ENCODE measurements at places on chromosomes 13 and 19.
A peak's percentile ranks its signal among the peaks of the same experiment; 100 is the strongest.

DNA sequence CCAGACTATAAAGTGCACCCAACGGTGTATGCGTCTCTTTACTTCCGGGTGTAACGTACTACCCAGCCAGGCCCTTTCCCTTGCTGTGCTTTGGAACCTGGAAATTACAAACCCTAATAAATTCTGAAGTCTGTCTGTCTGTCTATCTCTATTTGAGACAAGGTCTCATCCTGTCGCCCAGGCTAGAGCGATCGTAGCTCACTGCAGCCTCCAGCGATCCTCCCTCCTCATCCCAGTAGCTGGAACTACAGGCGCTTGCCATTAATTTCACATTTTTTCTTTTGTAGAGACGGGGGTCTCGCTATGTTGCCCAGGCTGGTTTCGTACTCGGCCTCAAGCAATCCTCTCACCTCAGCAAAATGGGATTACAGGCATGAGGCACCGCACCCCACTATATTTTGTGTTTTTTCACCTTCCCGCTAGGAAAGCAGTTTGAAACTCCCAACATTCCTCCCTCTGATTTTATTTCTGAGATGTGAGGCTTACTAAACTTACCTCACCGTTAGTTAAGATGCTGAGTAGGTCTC lies 469 bp upstream of the RNF6 start:
- DNase-seq: no peak

GRCh38 chr19:46186101-46186716 lies 38.2 kb downstream of the IGFL2 start:
- DNase-seq: no peak

- DNase-seq: no peak
These were observed 5.8 kb downstream of the RAB20 start for GRCh38 chr13:110555601-110556223.

DNA sequence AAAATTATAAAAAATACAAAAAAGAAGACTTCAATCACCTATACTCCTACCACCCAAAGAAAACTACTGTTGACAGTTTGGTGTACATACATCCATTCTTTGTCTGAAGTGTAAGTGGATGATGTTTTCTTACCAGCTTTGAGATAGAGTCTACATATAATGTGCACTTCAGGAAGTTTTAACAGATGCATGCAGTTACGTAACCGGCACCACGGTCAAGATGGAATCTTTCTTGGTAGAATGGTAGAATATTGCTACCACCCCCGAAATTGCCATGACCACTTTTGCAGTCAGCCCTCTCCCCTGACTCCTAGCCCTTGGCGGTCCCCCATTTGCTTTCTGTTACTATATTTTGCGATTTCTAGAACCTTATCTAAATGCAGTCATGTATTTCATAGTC lies 1.4 kb downstream of the CUL4A start:
- DNase-seq: no peak

DNA sequence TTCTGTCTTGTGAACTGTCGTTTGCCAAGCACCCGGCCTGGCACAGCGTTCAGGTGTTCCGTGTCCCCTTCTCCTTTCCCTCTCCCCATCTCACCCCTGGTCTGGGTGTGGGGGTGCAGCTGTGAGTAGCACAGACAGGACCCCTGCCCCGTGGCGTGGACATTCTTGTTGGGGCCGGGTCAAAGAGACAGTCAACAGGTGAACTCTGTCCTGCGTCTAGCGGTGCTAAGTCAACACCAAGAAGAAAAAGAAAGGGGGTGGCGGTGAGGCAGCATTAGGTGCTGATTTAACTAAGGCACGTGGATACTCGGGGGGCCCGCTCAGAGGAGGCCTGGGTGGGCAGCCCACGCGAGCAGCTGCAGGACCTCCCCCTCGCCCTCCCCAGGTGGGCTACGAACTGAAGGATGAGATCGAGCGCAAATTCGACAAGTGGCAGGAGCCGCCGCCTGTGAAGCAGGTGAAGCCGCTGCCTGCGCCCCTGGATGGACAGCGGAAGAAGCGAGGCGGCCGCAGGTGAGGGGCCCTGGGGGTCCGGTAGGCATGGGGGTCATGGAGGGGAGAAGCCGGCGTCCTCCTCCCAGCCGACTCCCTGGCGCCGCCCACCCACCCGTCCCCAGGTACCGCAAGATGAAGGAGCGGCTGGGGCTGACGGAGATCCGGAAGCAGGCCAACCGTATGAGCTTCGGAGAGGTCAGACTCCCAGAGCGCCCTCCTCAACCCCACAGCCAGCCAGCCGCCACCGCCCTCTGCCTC lies 9.7 kb upstream of the CNOT3 start:
- DNase-seq: no peak

DNA sequence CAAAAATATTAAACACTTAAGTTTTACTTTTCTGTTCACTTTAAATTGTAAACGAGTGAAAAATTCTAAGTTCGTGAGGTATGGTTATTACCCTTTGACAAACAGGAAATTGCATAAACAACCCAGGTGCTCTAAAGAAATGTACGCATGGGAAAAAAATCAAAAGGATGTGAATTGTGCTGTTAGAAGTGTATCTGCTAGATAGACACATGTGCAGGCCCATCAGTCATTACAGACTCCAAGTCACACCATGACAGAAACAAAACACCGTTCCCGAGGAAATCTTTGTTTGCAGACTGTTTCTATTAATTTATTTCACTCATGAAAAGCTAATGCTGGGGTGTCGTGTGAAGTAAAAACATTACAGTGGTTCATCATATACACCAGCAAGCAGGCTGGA lies 17.0 kb upstream of the DOCK9 start:
- DNase-seq: no peak

- no peak for DNase-seq
These were observed 298.8 kb downstream of the NDFIP2 start for GRCh38 chr13:79779761-79780160.

- no peak for DNase-seq
These were observed 43.5 kb downstream of the ATP8A2 start for GRCh38 chr13:25415241-25415640.

DNA sequence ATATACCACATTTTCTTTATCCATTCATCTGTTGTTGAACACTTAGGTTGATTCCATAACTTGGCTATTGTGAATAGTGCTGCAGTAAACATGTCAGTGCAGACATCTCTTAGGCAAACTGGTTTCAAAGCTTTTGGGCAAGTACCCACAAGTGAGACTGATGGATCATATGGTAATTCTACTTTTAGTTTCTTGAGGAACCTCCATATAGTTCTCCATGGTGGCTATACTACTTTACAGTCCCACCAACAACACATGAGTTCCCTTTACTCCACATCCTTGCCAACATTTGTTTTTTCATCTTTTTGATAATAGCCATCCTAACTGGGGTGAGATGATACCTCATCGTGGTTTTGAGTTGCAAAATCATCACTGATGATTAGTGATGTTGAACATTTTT lies 8.5 kb downstream of the CYSLTR2 start:
- DNase-seq: no peak

DNA sequence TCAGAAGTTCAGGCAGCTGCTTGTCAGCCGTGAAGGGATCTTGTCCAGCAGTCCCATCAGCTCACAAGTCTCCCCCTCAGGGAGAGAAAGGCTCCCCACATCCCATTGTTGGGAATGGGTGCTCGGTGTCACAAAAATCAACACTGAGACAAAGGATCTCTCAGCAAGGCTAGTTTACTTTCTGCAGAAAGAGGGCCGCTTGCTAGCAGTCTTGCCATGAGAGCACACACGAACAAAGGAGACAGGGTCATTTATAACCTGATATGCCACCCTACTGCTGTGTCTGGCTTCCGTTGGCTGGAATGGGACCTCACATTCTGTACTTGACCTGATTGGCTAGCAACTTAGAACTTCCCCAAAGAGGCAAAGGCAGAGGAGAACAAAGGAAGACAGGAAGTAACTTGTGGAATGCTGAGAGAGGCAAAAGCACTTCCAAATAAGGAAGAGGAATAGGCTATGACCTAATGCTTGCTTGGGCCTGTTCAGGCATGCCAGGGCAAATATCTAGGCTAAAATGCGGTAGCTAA lies 8.7 kb upstream of the IGFL3 start:
- no peak for DNase-seq

- DNase-seq: no peak
These were observed 7.9 kb downstream of the NAPA start for GRCh38 chr19:47507012-47507411.

- no peak for DNase-seq
These were observed 23.3 kb downstream of the COMMD6 start for GRCh38 chr13:75514080-75514995.

GRCh38 chr13:99624936-99625540 lies 123.8 kb downstream of the TM9SF2 start:
- no peak for DNase-seq

GRCh38 chr13:45747071-45747470 lies 45.0 kb downstream of the CBY2 start:
- DNase-seq: no peak

- no peak for DNase-seq
These were observed 37.1 kb downstream of the ESD start for GRCh38 chr13:46759846-46760245.

DNA sequence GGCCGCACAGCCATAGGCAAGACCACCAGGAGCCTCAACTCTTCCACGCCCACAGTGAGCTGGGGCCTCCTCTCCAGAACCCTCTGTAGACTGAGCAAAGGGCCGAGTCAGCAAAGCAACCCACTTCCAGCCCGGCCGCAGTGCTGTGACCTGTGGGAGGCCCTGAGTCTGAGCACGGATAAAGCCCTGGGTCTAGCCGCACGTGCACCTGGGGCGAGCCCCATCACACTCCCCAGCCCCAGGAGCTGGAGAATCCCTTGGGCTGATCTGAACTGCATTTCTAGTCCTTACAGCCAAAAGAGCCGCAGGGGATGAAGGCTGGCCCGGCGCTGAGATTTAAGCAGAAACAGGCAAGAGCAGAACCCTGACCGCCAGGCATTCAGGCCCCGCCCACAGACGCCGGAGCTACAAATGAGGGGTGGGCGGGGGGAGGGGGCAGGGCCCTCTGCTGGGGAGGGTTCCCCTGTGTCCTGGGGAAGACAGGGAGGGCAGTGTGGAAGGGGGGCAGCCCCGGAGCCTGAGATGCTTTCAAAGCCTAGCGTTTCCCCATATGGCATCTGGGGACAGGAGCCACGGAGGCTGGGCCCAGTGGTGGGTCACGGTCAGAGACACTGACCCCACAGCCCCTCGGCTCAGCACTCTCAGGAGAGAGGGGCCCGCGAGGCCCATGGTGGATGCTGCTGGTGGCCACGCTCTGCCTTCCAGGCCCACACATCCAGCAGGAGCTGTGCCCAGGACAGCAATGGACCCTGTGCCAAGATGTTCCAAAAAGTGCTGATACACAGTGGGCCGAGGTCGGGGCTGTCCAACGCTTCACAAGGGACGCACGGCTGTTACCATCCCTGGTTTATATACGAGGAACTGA lies 4.9 kb downstream of the TMEM259 start:
- DNase-seq: no peak

- DNase-seq: peak; percentile 18
These were observed 230.2 kb downstream of the TDRD3 start for GRCh38 chr13:60627071-60627686.

DNA sequence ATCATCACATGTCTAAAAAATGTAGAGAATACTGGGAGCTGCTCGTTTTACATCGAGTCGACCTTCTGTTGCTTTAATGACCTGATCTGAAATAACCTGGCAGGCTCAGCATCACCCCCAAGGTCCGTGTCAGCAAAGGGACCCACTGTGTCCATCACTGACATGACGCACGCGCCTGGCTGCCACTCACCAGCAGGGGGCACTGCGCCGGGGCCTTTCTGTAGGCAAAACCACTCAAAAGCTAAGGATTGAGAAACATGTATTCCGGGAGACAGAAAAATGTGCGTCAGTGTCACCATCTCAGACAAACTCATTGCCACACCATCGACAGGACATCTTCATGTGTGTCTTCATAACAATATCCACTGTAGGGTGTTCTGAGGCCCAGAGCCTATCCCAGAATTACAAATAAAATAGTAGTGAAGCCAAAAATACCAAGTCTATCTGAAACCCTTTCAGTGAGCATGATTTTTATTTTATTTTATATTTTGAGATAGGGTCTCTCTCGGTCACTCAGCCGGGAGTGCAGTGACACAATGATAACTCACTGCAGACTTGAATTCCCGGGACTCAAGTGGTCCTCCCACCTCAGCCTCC lies 130.3 kb upstream of the LSM14A start:
- no peak for DNase-seq

DNA sequence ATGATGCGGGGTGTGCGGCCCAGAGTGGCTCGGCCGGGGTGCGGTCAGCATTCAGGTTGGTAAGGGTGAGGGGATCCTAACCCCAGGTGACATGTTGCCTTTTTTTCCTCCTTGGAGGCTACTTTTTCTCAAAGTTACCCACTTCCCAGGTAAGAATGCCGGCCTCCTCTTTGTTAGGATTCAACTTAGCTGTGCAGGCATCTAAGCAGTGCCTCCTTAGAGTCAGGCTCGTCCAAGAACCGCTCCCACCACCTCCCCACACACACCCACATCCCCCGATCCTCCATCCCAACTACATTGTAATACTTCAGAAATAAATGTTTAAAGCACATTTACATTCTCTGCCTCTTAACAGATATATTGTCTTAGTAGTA lies 733 bp upstream of the ENOX1 start:
- DNase-seq: no peak

DNA sequence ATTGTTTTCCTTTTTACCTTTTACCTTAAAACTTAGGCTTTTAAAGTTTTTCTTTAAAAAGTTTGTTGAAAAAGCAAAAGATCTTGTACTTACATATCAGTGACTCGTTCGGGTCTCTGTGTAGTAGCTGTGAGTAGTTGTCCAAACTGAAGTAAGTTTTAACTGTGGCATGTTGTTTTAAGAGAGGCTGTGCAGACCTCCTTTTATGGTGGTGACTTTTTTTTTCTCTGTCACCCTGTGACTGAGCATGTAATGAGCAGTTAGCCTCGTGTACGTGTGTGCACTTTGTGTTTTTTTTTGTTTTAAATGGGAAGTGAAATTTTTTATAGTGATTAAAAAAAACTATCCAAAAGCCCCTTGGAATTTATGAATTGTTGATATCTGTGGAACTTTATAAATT lies at the start of gene GPR183:
Gene GPR183 (minus strand): TSS at position 153 of the 400 bp plus-strand sequence. CDS start 11,254 bp downstream, outside the sequence.
- no peak for DNase-seq

- DNase-seq: no peak
These were observed 811.4 kb downstream of the DACH1 start for GRCh38 chr13:71055644-71056043.

DNA sequence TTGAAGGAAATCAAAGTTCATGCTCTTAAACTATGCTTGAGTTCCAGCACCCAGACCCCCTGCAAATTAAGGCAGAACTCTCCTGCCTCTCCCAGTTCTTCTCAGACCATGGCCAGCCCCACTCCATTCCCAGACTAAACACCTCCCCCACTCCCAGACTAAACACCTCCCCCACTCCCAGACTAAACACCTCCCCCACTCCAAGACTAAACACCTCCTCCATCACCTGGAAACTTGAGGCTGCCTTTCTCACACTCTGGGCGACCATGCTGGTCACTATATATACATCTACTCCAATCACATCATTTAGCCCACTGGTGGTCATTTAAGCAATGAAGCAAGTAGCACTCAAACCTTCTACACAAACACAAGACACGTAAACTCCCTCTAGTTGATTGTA lies 57.2 kb downstream of the CAB39L start:
- no peak for DNase-seq

DNA sequence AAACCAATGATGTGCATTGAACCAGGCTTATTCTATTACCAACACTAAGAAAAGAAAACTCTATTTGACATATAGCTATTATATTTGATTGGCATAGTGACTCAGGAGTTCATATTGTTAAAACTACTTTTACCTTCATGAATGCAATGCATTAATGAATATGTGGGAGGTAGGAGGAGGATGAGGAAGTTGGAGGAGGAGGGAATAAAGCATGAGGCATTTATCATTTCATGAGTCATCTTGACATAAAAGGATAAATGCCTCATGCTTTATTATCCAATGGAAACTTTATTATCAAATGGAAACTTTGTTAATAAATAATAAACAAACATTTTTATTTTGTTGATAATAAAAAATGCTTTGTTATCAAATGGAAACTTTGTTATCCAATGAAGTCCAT lies 116.5 kb downstream of the SPRY2 start:
- DNase-seq: no peak

Data from NCI-H1436 treated with DMSO at 0.1 percent for 48 hours (cell line).